CD8-positive, alpha-beta memory T cell (primary cell): ENCODE measurements at places on chromosomes 1 and 21.
A peak's percentile ranks its signal among the peaks of the same experiment; 100 is the strongest.

DNA sequence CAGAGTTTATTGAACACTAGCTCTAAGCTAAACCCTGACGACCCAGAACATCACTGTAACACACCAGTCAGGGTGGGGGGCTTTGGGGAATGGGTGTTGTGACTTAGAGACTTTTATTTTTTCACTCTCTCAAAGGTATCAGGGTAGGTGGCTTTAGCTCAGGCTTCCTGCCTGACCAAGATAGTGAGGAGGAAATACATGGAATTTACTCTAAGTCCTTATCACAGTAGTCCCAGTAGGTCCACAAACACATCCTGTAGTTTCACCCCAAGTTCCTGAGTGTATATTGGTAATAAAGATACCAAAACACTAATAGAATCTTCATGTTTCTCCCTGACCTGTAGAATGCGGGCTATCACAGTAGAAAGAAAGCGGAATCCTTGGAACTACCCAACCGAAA, 15.1 kb downstream of the GJA5 start:
- no peak for DNase-seq

- no peak for DNase-seq
These were observed 343.1 kb upstream of the DUSP10 start for GRCh38 chr1:222084996-222085395.

DNA sequence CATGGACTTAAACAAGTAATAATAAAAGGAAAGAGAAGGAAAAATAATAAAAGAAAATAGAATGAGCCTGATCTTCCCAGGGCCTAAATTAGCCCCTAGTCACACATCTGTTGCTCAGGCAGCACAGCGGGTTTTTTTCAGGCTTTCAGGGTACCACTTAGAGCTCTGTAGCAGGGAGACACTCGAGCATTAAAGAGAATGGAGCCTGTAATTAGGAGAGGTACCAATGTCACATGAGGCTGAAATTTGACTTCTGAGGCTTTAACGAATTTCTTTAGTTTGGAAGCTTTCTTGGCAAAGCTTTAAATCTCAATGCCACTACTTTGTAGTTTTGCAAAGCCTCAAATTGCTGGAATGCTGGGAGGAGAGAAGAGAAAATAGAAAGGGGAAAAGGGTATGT, 116.3 kb downstream of the AK5 start:
- no peak for DNase-seq

DNA sequence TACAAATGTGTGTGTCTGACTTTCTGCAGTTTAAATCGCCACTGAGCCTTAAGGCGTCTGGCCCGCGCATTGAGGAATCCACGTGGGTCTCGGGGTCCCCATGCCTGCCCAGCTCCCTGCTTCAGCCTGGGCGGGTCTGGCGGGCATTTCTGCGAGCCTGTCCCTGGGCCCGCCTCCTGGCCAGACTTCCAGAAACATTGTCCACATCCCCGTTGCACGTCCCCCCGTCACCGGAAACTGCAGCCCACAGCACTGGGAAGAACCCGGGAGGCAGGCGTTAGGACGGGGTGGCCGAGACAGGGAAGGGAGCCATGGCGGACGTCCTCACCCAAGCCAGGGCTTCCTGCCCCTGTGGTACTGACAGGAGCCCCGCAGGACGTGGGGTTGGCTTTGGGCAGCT, 113.1 kb upstream of the COL6A1 start:
- no peak for DNase-seq

GRCh38 chr1:172952516-172952915, 98.2 kb downstream of the TNFSF18 start:
- DNase-seq, result no peak

DNA sequence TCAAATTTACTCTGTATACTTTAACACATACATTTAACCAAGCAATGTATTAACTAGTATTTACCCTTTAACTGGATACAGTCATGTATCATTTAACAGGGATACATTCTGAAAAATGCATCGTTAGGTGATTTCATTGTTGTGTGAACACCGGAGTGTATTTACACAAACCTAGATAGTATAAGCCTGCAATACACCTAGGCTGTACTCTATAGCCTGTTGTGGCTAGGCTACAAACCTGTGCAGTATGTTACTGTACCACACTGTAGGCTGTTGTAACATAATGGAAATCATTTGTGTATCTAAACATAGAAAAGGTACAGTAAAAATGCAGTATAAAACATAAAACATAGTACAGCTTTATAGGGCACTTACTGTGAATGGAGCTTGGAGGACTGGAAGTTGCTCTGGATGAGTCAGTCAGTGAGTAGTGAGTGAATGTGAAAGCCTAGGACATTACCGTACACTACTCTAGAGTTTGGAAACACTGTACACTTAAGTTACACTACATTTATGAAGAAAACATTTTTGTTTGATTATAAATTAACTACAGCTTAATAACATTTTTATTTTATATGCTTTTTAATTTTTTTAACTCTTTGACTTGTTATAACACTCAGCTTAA, 21.3 kb downstream of the RGS4 start:
- no peak for DNase-seq

DNA sequence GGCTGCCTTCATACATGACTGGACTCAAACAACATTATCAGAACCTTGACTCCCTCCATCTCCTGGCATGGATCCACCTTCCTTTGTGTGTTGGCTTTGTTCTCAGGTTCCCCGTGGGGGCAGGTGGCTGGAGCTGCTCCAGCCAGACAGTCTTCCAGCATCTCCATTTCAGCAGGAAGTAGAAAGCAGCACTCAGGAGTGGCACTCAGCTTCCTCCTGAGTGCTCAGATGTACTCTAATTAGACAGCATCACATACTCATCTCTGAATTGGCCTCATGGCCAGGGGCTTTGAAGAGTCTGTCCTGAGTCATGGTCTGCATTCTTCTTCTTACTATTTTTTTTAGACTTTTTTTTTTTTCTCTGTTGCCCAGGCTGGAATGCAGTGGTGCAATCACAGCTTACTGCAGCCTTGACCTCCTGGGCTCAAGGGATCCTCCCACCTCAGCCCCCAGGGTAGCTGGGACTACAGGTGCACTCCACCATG, 27.9 kb downstream of the OVAAL start:
- no peak for DNase-seq

DNA sequence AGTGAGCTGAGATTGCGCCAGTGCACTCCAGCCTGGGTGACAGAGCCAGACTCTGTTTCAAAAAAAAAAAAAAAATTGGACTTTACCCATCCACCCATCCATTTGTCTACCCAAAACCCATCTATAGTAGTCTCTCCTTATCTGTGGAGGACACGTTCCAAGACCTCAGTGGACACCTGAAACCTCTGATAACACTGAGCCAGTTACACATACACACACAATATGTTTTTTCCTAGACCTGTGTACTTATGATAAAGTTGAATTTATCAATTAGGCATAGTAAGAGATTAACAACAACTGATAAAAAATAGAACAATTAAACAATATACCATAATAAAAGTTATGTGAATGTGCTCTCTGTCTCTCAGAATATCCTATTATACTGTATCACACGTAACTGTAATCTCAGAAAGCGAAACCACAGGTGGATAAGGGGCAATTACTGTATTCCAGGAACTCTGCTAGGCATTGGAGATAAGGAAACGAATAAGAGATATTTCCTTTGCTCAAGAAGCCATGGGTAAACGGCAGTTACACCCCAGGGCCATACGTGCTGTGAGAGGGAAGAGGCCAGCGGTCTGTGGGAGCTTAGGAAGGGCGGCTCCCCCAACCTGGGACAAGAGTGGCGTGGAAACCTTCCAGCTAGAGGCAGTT, 84.2 kb upstream of the DISP3 start:
- no peak for DNase-seq

GRCh38 chr1:81231729-81232038, 569.0 kb upstream of the ADGRL2 start:
- no peak for DNase-seq

GRCh38 chr1:206492589-206492988, 14.7 kb upstream of the RASSF5 start:
- DNase-seq, result no peak

- no peak for DNase-seq
These were observed 181.7 kb upstream of the DPYD start for GRCh38 chr1:98102345-98103030.

DNA sequence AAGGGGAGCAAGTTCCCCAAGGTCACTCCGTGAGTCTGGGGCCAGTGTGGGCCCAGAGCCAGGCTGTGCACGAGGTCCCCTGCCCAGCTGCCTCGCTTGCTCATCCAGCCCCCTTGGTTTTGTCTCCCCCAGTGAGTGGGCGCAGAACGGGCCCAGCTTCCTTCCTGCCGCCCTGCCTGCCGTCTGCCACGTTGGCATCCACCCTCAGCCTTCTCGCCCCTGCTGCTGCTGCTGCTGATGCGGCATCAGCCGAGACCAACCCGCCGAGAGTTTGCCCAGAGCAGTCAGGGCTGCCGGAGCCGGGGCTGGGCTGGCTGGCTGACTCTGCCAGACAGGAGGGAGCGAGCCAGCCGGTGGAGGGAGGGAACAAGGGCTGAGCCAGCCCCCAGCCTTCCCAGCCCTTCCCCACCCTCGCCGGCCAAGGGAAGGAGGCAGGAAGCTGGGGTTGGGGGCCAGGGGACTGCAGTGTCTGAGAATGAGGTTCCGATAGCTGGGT, 31.4 kb upstream of the WASF2 start:
- DNase-seq, result peak; percentile 72

DNA sequence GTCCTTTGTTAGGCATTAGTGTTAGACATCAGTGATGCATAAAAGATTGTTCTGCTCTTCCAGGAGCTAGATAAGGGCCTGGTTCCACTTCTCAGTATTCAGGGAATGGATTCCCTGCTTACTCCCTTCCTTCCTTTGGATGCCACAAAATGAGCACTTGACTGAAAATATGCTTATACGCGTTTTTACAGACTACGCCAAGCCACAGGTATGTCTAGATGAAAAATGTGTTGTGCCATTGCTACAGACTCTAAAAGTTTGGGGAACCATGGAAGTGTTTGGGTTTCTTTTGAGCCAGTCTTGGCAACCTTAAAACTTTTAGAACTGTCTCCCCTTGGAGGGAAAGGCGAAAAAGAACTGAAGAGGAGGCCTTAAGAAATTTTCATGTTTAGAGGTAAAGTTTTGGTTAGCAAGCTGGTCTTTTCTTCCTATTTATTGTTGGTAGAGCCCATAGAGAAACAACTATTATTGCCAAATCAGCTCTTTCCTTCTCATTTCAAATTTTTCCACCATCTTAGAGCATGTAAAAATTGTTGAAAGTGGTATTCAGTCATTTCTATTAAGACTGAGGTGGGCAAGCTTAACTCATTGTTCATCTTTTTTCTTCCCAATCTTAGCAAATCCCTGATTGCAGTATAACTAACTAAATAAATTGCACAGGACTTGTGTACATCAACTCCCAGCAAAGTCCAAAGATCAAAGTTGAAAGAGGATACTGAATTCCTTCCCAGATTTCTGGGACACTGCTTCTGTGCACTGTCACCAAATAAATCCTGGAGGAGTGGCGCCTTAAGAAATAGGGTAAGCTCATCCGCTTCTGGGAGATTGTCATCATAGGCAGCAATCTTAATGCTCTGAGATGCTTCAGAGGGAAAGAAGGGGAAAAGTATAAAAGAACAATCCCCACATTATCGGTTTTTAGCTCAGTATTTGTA, 18.9 kb downstream of the FGGY start:
- no peak for DNase-seq

DNA sequence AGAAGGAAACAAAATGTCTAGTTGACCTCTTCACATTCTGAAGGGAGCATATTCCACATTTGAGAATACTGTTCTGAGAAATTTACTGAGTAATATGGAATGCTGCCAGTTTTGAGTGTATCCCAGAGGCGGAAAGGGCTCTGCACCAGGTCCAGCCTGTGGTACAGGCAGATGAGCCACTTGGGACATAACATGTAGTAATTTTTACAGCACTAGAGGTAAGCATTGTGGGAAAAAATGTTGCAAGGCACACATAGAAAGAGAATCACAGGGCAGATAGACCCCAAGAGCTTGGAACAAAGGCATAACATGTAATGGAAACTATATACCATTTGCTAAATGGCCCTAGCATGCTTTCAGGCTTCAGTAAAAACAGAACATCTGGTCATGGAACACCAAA, 228.5 kb downstream of the USH2A start:
- no peak for DNase-seq

DNA sequence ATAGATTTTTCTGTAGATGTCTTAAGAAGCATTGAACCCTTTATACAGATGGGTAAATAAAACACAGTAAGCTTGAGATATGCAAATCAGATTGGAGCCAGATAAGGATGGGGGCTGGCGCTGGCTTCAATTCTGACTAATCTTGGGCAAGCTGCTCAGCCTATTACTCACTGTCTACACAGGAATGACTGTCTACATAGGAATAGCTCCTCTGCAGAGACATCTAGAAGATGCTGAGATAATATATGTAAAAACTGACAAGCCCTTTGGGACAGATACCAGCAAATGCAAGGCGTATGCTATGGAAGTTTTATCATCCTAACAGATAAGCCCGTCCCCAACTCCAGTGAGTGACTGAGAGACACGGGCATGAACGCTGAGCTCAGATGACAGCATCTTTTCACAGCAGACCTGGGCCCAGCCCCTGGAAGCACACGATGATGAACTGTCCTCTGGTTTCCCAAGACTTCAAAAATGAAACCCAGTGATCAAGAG, 1.7 kb downstream of the CLDN14 start:
- DNase-seq, result no peak

DNA sequence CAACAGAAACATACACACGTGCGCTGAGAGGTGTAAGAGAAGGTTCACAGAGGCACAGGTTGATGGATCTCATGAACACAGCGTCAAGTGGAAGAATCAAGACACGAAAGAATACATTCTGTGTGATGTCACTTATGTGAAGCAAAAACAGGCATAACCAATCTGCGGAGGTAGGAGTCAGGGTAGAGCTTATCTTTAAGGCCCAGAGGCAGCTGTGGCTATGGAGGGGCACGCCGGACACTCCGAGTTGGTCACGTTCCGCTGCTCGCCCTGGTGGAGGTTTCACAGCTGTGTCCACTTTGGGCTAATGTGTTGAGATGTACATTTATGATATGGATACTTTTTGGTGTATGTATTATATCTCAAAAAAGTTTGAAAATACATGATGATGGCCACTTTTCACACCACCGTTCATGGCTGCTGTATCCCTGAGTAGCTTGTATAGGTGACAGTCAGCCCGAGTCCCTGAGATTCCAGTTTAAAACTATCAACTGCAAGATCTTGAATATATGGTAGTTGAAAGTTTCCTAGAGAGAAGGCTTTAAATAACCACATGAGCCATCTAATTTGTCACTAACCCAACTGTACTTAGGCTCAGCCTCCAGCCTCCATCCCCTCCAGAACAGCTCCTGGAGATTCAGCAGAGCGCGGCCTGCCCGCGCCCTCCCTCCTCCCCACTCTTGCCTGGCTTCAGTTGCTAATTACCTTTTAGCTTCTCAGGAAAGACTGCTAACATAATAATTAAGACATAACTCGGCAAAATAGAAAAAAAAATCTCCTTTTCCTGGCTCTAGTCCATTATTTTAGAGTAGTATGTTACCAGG, 6.7 kb upstream of the ADARB1 start:
- no peak for DNase-seq

DNA sequence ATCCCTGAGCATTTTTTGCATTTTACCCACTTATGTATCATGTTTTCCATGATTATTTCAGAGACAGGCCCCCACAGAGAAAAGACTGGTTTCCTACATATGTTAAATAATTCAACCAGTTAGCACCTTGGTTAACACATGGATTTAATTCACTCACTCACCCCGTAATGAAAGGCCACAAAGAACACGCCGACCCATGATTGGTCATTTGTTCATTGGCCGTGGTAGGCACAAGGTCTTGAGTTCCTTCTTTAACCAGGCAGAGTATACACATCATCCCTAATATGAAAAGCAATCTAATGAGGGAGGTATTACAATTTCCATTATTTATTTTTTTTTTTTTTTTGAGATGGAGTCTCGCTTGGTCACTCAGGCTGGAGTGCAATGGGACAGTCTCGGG, 50.6 kb downstream of the RPS6KA1 start:
- DNase-seq, result no peak

GRCh38 chr1:197771904-197772556, 3.2 kb downstream of the DENND1B start:
- no peak for DNase-seq
